A673 (cell line): ENCODE measurements at places on chromosomes 2 and 18. TPM values are rescaled to one million over a fixed set of nuclear protein-coding genes. Genes with fewer than 3 reads are reported as not detected.

DNA sequence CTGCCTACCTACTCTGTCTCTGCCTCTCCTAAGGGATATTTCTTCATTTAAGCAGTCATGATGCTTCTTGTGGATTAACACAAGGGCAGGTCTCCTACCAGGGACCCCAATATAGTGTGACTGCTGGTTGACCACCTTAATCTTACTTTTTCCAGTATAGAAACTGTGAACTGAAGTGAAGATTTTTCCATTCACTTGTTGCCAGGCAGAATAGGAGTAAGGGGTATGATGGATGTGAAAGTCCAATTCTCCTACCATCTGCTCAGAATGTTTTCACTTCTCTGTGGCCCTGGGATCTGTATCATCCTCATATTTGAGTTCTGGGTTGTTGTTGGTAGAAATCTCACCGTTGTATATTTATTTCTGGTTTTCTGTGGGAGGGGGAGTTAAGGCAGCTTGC, 247.8 kb downstream of the WDPCP start:
- H3K4me3 ChIP-seq: no peak overlapping the region
- H3K4me1 ChIP-seq: no peaks in the 10 kb centered on the region
- H3K27me3 ChIP-seq: no peaks in the 10 kb centered on the region
- H3K36me3 ChIP-seq: no peaks in the 10 kb centered on the region
- H3K27ac ChIP-seq: no peak overlapping the region

- no peaks in the 10 kb centered on the region for H3K36me3 ChIP-seq
- peaks cover 6% of the 10 kb centered on the region for H3K27me3 ChIP-seq
- H3K4me1 ChIP-seq: peaks cover 15% of the 10 kb centered on the region
- H3K27ac ChIP-seq: no peak overlapping the region
- H3K4me3 ChIP-seq: no peak overlapping the region
Measured at GRCh38 chr2:239787538-239788050, 237.5 kb downstream of the NDUFA10 start.

DNA sequence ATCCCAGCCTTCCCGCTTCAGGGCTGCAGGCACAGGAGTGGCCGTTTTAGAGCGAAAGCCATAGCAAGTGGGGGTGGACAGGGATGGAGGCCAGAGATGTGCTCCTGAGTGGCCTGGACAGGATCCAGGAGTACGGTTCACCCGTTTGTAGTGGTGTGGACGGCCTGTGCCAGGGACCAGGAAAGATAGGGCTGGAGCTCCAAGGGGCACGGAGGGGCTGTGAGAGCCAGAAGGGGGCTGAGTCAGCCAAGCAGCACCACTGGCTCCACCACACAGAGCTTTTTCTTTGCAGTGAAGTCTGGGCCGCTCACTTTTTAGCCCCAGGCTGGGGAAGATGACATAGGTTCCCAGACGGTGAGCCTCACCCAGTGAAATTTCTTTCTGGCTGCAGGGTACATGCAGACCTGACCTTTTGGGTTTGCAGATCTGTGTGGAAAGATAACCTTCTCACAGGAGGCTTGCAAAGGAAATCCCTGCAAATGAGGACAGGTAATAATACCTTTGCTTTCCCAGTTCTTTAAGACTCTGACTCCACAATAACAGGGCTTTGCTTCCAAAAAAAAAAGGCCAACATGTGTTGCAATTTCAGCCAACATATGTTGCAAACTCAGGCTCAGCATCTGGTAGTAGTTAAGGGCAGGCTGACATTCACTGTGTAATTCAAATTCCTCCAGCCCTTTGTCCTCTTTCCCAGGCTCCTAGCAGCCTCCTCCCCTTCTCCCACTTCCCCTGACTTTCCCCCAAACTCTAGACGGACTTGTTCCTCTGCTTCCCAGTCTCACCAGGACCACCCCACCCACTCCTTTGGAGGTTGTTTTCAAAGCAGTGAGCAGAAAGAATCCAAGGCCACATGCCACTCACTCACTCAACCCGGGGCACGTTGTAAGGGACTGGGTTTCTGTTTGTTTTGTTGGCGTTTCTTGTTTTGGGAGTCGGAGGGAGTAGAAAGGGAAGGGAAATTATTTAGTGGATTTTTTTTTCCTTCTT, 20.3 kb upstream of the LAPTM4A start:
- peaks cover 5% of the 10 kb centered on the region for H3K4me1 ChIP-seq
- H3K36me3 ChIP-seq: no peaks in the 10 kb centered on the region
- no peaks in the 10 kb centered on the region for H3K27me3 ChIP-seq
- DNase-seq: peak; percentile 65
- H3K4me3 ChIP-seq: no peak overlapping the region

DNA sequence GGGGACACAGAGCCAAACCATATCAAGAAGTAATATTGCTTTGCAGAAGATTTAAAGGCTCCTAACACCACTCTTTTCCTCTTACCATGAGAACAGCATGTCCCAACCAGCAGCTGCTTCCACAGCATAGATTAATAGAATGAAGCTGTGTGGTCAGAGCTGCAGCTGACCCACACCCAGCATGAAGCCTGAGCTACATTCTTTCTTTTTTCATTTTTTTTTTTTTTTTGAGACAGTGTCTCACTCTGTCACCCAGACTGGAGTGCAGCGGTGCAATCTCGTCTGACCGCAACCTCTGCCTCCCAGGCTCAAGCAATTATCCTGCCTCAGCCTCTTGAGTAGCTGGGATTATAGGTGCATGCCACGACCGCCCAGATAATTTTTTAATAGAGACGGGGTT, 289.8 kb downstream of the RAD51AP2 start:
- no peaks in the 10 kb centered on the region for H3K27me3 ChIP-seq
- H3K4me1 ChIP-seq: no peaks in the 10 kb centered on the region
- H3K4me3 ChIP-seq: no peak overlapping the region
- H3K36me3 ChIP-seq: no peaks in the 10 kb centered on the region
- no peak overlapping the region for H3K27ac ChIP-seq

DNA sequence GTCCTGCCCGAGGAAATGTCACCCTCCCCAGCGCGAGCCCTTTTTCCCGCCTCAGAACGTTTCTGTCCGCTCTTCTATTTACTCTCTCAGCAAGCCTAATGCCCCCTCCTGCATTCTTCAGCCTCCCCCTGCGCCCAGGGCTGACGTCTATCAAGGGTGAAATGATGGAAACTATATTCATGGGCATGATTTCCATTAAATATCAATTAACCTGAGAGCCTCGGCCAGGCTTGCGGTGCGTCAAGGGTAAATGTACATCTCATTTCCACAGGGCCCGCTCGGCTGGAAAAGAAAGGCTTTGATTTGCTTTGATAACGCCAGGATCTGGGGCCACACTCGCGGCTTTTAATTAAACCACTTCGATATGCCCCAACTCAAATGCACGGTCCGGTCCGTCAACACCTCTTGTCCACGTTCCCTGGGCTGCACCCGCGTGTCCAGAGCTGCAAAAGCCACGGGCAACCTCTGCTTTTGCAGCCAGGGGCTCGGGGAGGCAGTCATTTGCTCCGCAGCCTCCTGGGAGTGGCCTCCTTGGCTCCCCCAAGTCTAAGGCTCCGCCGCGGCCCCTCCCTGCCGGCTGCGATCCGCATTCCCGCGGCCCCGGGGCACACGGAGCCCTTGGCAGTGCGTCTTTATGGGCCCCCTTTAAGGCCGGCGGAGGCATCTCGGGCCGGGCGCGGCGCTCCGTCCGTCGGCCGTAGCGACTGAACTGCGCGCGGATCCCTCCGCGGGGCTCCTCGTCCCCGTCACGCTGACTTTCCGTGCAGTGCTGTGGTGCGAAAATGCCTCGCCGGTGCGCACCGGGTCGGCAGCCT, at the start of gene HOXD8:
Gene HOXD8 (plus strand): TSS at position 724 of the 815 bp plus-strand sequence. CDS start 662 bp downstream, outside the sequence.
- H3K36me3 ChIP-seq: peaks cover 12% of the 10 kb centered on the region
- H3K27me3 ChIP-seq: no peaks in the 10 kb centered on the region
- H3K27ac ChIP-seq: peak within 1 kb of the TSS; percentile 98
- H3K4me3 ChIP-seq: peak within 1 kb of the TSS; percentile 62
- peak; percentile 96 for DNase-seq

- no peak for DNase-seq
- no peaks in the 10 kb centered on the region for H3K36me3 ChIP-seq
- no peak overlapping the region for H3K4me3 ChIP-seq
Measured at GRCh38 chr2:213847316-213847715, 563.1 kb downstream of the SPAG16 start.

The SIX3 gene
- 0.56 and 0.59 TPM in 2 replicates for total RNA-seq

The SF3B1 gene
- total RNA-seq: 287 and 297 TPM in 2 replicates

The ATOH8 gene
- 4.3 and 4.6 TPM in 2 replicates for total RNA-seq

The ATP6V1C2 gene
- not detected in 2 replicates for total RNA-seq
